ENCODE measurements at places on chromosomes 11 and 22.

DNA sequence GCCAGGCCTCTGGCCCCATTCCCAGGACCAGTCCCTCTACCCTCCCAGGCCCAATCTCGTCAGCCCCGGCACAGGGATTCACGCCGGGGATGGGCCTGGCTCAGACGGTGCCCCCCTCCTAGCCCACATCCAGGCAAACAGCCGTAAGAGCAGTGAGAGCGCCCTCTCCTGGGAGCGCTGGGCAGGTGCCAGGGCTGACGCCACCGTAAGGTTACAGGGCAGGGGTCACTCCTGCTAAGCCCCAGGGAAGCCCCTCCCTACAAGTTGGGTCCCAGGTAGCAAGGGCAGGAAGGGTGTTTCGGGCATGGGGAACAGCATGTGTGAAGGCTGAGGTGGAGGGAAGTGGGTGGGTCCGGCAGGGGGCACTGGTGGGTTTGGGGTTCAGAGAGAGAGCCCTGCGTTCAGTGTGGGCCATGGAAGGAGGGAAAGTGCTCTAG is 19.2 kb upstream of the PPARA start:
- DNase-seq, result no peak

DNA sequence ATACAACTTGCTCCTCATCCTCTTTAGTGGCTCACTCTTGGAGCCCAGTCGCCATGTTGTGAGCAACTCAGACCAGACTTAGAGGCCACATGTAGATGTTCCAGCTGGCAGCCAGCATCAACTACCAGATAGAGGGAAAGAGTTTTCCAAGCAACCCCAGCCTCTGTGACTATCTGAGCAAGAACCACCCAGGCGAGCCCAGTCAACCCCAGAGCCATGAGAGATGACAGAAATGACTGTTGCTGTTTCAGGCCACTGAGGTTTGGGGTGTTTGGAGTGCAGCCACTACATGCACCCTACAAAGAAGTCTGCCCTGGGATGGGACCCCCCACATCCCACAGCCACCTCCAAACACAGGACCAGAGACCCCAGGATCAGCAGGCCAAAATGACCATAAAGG is 24.8 kb upstream of the CLDN5 start:
- no peak for DNase-seq

DNA sequence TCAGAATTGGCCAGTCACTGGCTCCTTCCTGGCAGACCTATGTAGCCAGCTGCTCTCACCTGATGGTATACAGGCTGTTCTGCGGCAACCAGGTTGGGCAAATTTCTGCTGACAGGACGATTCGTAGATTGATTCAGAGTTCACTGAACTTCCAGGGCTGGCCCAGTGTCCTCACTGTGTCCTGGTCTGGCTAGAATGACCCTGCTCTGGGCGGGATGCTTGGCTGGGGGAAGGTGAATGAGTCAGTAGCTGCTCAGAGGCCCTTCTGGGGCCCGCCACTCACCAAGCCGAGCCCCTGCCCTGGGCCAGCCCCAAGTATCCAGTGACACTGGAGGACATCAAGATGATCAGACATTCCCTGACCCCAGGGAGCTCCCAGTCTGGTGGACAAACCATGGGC is 62.9 kb upstream of the WNT11 start:
- no peak for DNase-seq

GRCh38 chr22:50247748-50248147 is 2.9 kb upstream of the TUBGCP6 start:
- peak; percentile 45 for DNase-seq

DNA sequence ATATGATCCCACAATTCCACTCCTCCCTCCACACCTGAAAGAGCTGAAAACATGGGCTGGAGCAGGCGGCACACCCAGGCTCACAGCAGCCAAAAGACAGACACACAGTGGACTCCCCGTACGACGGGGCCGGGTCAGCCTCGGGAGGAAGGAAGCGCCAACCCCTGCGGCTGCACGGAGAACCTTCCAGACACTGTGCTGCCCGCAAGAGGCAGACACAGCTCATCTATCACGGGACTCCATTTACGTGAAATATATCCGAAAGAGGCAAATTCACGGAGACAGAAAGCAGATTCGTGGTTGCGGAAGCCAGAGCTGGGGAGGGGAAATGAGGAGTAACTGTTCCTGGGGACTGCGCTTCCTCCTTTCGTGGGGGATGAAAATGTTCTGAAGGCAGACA is 165.0 kb downstream of the BRD1 start:
- no peak for DNase-seq

GRCh38 chr11:87219266-87219665 is 181.5 kb downstream of the TMEM135 start:
- no peak for DNase-seq

- DNase-seq, result no peak
Observed at GRCh38 chr22:30414525-30415047, 11.0 kb upstream of the MTFP1 start.

Measured in CD4-positive, alpha-beta T cell treated with Interleukin-6 at 100 ng/mL for 8 hours (primary cell).